NCI-H1092 treated with DMSO at 0.1 percent for 48 hours (cell line): ENCODE measurements at places on chromosomes 3 and 15.
A peak's percentile ranks its signal among the peaks of the same experiment; 100 is the strongest.

- no peak for DNase-seq
Observed at GRCh38 chr3:116285781-116286421, 159.4 kb downstream of the LSAMP start.

DNA sequence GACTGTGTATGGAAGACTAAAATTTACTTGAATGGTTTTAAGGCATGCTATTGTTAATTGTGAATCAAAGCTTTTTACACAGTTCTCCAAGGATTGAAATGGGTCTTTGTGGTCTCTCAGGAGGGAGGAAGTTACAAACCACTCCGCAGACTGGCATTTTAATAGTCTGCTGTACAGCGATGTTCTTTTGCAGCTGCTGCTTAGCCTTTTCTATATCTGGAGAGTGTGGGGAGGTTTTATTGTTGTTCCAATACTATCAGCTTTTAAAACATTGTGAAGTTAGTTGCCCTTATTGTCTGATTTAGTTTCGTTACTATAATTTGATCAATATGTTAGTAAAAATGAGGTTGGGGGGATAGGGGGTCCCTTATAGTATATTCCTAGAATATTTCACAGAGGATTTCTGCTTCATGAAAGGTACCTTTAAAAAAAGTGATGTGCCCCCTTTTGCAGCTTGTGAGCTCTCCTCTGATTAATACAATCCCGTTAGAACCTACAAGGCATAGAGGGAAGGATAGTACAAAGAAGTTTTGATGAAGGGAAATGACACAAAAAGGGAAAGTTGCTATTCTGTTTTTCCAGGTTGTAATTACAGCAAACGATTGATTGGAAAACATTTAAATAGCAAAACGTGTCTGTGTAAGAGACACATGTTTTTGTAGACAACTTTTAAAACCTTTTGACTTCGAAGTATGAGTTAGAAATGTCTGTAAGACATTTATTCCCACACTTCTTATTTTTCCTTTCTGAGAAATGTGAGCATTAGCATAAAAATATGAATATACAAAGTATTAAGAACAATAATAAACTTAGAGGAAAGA is 158.3 kb upstream of the CGNL1 start:
- peak; percentile 63 for DNase-seq

DNA sequence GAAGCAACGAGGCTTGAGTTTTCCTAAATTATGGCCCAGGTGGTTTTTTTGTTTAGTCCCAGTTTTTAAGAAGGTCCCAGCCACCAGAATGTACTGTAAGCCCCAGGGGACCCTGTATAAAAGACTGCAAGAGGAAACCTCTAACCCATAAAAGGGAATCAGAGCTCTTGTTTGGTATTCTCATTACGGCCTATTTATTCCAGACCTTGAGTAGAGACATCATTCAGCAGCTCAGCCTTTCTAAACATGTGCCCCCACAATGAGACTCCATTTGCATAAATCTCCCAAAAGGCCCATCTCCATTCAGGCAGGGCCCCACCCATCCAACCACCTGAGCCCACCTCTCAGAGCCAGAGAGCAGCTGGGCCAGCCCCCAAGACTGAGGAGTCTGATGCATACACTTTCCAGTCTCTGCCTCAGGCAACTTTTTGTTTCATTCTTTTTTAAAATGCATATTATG is 25.7 kb downstream of the ZDHHC3 start:
- DNase-seq: no peak

- DNase-seq: peak; percentile 29
Observed at GRCh38 chr3:77042343-77042742, 2.4 kb downstream of the ROBO2 start.

- DNase-seq: no peak
Observed at GRCh38 chr15:88912500-88912921, 668 bp downstream of the MFGE8 start.

DNA sequence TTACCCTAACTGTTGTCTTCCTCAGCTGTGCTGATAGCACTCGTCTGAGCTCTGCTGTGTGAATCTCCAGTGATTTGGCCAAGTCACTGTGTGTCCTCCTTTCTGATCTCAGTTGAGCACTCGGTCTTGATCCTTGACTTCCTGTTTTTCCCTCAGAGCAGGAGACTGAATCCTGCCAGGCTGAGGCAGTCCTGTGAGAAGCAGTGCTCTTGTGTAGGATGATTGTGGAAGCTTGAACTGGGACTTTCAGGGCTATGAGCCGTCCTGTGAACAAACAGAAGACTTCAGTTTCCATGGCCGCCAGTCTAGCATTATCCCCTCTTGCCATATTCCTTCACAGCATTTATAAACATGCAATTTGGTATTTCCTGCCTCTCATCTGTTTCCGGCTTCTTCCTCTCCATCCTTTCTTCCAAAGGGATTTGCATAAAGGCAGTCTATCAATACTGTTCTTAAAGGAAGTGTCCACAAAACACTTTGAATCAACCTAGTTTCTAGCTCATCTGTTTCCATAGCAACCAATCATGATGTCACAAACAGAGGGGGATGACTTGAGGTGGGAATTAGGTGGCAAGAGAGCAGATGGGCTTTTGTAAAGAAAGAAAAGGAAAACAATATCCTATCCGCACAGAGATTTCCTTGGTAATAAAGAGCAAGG is 237.2 kb downstream of the AGBL1 start:
- no peak for DNase-seq

DNA sequence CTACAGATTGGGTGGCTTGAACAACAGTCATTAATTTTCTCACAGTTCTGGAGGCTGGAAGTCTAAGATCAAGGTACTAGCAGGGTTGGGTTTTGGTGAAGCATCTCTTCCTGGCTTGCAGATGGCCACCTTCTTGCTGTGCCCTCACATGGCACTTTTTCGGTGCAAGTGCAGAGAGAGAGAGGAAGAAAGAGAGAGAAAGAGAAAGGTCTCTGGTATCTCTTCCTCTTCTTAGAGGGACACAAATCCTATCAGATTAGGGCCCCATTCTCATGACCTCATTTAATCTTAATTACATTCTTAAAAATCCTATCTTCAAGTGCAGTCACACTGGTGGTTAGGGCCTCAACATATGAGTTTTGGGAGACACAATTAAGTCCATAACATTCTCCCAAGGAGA is 167.1 kb downstream of the NFKBIZ start:
- DNase-seq: no peak

DNA sequence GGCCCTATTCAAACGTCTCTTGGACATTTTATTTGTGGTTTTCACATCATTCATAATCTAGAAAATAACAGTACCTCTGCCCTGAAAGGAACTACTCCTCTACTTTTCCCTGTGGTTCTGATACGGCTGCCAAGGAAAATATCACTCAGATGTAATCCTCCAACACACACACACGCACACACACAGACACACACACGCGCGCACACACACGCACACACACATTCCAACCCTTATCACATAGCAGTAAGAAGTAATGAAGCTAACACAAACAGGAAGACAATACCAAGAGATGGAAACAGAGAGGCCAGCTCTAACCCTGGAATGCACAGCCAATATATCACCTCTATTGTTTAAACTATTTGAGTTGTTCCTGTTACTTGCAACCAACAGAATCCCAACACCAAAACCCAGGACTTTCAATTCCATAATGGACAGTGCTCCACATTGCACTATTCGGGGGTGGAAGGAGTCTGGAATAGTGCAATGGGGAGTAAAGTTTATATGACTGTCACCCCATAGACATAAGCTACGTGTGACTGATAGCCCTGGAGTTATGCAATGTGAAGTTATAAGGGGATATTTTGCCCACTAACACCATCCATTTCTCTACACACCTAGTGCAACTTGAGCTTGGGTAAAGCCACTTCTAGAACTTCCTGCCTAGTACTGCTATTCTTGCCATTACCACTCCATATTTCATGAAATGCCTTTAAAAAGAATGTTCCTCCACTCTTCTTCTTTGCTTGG is 71.3 kb upstream of the FNDC3B start:
- DNase-seq: no peak

DNA sequence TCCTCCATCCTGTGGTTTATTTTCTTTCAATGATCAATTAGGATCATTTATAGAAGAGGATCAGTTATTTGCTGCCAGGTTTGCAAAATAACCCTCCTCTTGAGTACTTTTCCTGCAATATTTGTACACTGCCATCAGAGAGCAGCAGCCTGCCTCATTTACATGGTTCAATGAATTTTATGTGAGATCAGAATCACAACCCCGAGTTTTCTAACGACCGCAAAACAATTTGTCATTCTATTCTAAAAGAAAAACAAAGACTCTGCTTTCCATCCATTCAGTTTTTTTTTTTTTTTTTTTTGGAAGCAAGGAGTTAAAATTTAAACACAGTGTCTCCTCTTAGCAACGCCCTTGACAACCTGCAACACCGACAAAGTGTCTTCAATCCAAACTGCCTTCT is 146.9 kb downstream of the RAB11A start:
- DNase-seq: no peak

DNA sequence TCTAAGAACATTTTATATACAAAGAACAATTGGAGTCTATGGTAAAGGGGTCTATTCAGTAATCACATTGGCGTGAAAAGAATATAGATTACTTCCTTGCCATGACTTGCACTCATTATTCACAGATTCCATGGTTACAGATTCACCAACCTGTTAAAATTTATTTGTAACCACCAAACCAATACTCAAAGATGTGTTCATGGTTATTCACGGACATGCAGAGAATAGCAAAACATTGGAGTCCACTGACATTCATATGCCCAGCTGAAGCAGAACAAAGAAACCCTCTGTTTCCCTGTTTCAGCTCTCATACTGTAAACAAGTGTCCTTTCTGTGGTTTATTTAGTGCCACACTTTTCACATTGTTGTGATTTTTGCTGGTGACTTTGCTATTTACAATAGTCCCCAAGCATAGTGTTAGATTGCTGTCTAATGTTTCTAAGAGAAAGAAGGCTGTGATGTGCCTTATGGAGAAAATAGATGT is 185.8 kb upstream of the TTC14 start:
- no peak for DNase-seq

DNA sequence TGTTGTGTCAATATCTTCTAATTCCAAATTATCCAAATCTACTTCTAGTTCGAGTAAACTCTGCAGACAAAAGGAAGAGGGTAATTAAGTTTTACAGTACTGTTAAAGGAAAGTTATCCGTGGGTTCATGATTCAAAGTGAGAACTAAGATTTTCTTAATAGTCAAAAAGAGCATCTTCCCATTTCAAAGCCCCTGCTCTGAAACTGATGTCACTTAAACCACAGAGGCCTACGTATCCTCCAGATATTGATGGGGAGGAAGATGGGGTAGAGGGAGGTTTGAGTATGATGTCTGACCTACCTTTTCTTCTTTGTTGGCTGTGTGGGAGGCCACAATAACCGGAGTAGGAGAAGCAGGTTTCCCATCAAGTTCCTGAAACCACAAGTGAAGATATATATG is 14.1 kb downstream of the MRPS22 start:
- DNase-seq: no peak

DNA sequence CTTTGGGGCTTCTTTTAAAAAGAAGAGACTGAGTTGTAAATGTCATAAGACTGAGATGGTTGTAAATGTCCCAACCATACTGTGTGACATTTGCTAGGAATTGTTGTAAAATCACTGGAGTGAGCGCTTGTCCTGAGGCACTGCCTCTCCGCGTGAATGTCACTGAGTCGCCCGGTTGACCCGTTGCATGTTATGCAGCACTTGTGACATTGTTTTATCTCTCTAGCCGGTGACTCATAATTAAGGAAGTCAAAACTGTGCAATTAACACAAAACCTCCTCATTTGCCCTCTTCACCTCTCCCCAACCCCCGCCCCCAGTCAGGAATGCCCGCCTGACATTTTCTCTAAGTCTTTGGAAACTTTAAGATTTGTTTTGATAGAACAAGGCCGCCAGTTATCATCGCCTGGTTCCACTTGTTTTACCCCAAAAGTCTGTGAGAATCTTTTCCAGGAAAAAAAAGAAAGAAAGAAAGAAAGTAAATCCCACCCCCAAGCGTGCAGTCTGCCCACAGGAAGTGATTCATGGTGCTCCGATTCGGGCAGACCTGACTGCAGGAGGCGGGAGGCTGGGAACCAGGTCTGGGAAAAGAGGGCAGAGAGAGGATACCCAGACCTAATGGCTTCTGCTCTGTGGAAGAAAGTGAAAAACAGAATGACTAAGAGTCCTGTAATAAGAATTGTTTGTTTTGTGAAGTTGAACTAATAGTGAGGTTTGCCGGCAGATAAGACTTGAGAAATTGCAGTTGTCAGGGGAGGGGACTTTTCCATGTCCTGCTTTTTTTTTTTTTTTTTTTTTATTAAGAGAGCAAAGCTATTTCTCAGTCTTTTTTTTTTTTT is 84.8 kb downstream of the SMAD3 start:
- no peak for DNase-seq

DNA sequence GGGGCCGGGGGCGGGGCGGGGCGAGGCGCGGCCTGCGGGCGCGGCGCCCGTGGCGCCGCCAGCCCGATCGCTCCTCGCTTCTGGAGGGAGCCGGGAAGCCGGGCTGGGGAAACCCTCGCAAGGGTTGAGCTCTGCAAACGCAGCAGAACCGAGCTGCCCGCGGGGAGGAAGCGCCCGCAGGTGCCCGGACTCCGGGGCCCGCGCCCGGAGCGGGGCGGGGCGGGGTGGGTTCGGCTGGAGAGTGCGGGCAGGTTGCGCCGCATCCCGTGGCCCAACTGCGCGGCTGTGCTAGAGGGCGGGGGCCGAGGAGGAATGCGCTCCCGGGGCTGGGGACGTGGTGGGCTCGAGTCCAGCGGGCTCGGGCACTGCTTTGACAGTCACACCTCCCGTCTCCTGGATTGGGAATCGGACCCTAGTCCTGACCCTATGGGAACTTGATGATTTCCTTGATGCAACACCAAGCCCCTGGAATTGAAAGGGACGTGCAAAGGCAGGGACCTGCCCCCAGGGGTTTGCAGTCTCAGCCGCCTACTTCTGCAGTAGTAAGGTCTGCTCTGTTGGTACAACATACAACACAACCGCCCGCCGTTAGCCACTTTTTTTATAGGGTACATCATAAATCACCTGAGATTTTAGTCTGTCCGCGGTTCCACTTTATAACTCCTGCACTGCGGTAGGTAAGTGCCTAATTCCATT is 34.3 kb downstream of the ZBTB38 start:
- peak; percentile 60 for DNase-seq

GRCh38 chr3:138923531-138923994 is 23.4 kb downstream of the FOXL2 start:
- DNase-seq: peak; percentile 46
